ENCODE measurements at places on chromosomes 13 and 19. TPM values are rescaled to one million over a fixed set of nuclear protein-coding genes. Genes with fewer than 3 reads are reported as not detected.

DNA sequence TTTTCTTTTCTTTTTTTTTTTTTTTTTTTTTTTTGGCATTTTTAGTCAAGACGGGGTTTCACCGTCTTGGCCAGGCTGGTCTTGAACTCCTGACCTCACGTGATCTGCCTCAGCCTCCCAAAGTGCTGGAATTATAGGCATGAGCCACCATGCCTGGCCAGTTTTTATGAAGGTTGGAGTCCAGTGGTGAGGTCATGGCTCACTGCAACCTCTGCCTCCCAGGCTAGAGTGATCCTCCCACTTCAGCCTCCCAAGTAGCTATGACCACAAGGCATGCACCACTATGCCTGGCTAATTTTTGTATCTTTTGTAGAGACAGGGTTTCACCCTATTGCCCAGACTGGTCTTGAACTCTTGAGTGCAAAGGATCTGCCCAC lies 4.2 kb downstream of the SNRPA start:
- DNase-seq, result no peak

The ZNF626 gene
- polyA plus RNA-seq, result 10.4 TPM

- no peak for DNase-seq
These were observed 33.1 kb upstream of the CYP2S1 start for GRCh38 chr19:41159881-41160280.

The IGSF23 gene
- 1.3 TPM for polyA plus RNA-seq

GRCh38 chr19:50178320-50178719 lies 15.2 kb upstream of the IZUMO2 start:
- DNase-seq, result no peak

DNA sequence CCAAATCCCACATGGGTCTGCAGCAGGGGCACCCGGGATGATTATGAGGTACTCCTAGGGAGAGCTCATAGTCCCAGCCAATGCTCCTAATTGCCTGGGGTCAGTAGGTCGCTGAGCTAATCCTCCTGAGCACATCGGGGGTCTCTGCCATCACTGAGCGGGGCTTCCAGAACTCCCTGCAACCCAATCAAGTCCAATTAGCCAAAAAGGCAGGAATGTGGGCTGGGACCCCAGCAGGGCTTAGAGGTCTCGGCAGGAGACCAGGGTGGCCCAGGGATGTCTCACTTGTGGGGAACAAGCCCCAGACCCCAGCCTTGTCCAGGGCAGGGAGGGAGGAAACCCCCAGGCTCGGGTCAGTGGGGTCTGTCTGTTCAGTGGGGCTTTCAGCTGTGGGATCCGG lies 17.1 kb upstream of the CPAMD8 start:
- DNase-seq, result no peak

GRCh38 chr13:94556041-94556440 lies 39.9 kb downstream of the TGDS start:
- no peak for DNase-seq

DNA sequence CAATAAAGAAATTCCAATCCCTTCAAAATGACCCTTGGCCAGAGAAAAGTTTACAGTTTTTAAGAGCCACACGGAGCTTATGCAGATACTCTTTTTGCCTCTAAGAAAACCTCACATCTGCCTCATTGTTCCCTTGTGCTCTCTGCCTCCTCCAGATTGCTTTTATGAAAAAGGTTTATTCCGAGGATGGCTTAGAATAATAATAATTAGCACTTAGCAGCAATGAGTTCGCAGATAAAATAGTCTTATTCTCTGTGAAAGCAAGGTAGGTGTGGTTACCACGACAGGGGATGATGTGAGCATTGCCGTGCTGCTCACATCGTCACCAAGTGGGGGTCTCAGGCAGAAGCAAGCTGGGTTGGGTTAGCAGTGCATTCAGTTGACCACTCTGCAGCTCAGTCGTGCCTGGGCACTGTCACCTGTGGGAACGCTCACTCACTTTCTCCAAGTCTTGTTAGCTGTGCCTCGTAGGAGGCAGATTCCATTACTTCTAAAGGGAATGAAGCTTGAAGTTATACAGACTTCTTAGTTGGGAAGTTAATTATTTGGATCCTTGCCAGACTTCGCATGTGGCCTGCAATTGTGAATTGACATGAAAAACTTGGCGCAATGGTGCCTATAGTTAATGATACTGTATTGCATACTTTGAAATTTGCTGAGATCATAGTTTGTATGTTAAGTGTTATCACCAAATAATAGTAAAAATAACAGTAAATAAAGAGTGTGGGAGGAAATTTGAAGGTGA lies 157.2 kb downstream of the MYO16 start:
- DNase-seq, result no peak

- no peak for DNase-seq
These were observed 11.1 kb downstream of the CBY2 start for GRCh38 chr13:45713106-45713690.

DNA sequence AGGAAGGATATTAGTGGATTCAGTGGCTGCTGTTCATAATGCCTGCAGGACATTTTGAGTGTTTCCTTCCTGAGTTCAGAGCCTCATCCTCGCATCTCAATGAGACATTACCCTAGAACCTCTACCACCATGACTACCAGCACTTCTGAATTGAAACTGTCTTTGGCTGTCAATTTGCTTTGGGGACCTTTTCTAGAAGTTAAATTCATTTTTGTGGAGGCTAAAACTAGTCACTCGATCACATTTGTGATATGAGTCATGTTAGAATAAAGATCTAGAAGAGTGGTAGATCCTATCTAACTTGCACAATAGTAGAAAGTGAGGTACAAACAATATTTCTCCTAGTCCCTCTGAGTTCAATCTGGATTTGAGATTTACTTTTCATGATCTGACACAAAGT lies 124.9 kb downstream of the KCNRG start:
- no peak for DNase-seq

GRCh38 chr19:34468409-34468808 lies 13.1 kb upstream of the WTIP start:
- DNase-seq, result no peak

DNA sequence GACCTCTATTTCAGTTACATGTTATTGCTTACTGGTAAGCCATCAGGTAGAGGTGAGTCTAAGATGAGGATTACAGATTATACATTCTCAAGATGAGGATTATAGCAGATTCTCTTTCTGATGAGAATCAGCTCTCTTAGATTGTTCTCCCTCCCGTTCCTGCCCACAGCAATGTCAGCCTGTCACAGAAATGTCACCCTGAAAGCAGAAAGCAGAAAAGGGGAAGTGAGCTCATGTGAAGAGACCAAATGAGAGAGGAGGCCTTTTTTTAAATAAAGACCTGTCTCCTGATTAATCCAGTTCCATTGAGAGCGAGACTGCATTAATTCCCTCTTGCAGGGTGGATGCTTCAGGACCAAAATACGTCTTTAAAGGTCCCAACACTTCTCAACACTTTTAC lies 445.6 kb downstream of the KCTD12 start:
- DNase-seq, result no peak

The ZNF561 gene
- 34.1 TPM for polyA plus RNA-seq

GRCh38 chr13:63554157-63554556 lies 2138.5 kb upstream of the PCDH20 start:
- DNase-seq, result no peak

The CPB2 gene
- not detected for polyA plus RNA-seq

- DNase-seq, result no peak
These were observed 1216.0 kb downstream of the SLITRK5 start for GRCh38 chr13:88887045-88887662.

The WTIP gene
- polyA plus RNA-seq, result 20.9 TPM

GRCh38 chr13:79973533-79973963 lies 367.4 kb downstream of the SPRY2 start:
- DNase-seq, result no peak

The APOC4 gene
- not detected for polyA plus RNA-seq
